ENCODE measurements at places on chromosomes 4 and X. TPM values are rescaled to one million over a fixed set of nuclear protein-coding genes. Genes with fewer than 3 reads are reported as not detected.

DNA sequence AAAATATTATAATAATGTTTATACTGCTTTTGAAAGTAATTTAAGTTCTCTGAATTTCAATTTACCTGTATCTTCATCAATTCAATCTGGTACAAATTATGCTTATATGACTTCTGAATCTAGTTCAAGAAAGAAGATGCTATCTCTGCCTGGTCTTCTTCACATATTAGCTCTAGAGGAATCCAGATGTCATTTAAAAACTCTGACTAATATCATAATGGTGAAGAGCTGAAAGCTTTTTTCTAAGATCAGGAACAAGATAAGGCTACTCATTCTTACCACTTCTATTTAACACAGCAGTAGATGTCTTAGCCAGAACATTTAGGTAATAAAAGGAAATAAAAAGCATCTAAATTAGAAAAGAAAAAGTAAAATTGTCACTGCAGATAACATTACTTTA is 636.1 kb downstream of the ARAP2 start:
- no peak for DNase-seq

Gene SYNPO2
- 0.24 TPM for total RNA-seq

DNA sequence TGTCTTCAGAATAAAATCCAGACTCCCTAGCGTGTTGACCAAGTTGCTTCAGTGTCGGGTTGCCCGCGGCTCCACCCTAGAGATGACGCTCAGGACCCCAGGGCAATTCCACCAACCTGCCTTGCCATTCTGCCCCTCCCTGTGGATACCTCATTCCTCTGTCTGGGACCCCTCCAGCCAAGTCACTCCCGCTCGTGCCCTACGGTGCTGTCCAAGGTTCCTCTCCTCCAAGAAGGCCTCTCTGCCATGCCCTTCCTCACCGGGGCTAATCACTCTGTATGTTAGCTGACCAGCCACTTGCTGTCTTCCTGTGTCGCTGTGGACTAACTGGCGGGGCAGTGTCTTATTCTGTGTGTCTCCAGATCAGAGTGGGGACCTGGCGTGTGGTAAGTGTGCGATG is 46.6 kb downstream of the TENM3 start:
- DNase-seq: no peak

GRCh38 chr4:179797738-179798137 is 2355.5 kb upstream of the AGA start:
- no peak for DNase-seq

- DNase-seq: no peak
These were observed 306.1 kb upstream of the FAM241A start for GRCh38 chr4:111839141-111839540.

Gene LIMCH1
- total RNA-seq: not detected

DNA sequence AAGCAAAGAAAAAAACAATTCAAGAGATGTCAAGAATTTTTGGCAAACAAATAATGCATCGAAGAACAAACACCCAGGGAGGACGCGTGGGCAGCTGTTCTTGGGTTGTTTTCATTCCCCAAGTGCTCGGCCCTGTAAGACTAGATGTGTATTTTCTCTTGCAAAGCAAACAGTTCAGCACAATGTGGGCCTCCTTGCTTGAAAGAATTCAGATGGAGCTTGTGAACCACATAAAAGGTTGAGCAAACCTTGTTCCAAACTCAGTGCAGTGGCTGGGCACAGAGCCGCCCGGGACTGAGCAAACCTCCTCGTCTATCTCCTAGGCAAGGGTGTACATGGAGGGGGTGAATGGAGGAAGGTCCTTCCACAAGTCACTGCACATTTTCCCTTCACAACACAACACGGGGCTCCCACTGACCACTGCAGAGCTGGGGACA is 82.4 kb downstream of the HTRA3 start:
- no peak for DNase-seq

Gene USP51
- 2.1 TPM for total RNA-seq

Gene CXCL8
- 1.4 TPM for total RNA-seq

GRCh38 chr4:157293673-157294072 is 73.1 kb downstream of the GRIA2 start:
- DNase-seq: no peak

DNA sequence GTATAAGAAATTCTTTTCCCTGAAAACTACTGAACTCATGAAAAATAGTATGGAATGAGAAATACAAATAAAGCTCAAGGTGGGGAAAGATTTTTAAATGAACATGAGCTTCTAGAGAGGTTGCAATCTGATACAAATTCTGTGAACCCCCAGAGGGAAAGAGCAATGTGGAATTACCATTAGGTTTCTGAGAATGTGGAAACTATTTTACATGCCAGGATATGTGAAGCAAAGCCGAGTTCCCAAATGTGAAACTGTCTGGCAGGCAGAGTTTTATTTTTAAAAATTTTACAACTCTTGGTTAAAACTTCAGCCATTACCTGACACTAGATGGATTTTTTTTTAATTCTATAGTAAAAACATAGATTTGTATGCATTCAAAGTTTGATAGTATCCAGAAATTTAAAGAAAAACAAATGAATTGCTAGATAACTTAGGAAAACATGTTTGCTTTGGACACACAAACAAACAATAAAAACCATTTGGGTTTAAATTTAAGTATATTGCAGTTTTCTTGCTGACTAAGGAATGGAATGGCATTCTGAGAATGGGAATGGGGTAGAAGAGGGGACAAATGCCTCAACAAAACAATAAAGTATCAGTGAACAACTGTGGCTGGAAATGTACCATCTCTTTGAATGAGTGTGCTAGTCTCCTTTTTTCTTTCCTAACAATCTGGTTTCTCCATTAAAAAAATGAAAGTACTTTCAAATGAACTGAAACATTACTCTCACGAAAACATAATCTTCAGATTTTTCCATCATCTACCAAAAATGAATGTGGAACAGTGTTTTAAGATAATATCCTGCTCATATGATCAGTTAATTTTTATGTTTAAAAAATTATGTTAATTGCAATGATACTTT is 99.6 kb downstream of the PCDH18 start:
- no peak for DNase-seq

- no peak for DNase-seq
These were observed 58.3 kb upstream of the DHRSX start for GRCh38 chrX:2559124-2559523.

DNA sequence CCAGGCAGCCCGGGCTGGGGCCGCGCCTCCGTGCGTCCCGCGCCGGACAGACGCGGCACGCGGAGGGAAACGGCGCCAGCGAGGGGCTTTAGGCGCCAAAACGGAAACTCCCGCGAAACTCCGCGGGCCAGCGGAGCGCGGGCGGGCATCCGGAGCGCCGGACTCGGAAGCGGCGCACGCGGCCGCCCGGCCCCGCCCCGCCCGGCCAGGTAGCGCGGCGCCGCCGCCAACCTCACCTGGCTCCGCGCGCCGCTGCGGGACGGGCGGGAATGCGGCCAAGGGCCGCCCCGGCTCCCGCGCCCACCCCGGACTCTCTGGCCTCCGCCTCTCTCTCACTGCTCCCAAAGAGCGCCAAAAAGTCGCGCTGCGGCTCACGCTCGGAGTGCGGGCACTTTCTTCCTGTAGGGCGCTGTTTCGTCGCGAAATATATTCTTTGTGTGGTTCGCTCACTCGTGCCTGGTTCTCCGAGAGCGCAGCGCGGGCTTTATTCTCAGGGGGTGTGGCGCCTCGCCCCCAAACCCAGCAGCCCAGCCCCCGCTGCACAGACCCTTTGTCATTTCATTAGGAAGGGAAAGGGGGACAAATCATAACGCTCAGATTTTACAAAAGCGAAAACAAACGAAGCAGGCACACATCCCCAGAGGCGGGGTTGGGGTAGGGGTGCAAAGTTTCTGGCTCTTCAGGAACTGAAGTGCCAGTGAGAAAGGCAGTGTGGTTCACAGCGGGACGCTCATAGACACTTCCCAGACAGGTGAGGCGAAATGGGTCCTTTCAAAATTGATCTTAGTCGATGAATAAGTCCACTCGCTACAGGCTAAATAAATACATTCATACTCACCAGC is 961 bp upstream of the MBNL3 start:
- peak; percentile 29 for DNase-seq

GRCh38 chr4:97868097-97868496 is 275.2 kb downstream of the STPG2 start:
- no peak for DNase-seq

GRCh38 chr4:94649381-94650133 is 108.2 kb upstream of the BMPR1B start:
- DNase-seq: no peak

GRCh38 chr4:71382900-71383560 is 44.2 kb downstream of the SLC4A4 start:
- no peak for DNase-seq

Gene RNF150
- total RNA-seq: not detected
